ENCODE measurements at places on chromosomes 3 and 15.
A peak's percentile ranks its signal among the peaks of the same experiment; 100 is the strongest.

DNA sequence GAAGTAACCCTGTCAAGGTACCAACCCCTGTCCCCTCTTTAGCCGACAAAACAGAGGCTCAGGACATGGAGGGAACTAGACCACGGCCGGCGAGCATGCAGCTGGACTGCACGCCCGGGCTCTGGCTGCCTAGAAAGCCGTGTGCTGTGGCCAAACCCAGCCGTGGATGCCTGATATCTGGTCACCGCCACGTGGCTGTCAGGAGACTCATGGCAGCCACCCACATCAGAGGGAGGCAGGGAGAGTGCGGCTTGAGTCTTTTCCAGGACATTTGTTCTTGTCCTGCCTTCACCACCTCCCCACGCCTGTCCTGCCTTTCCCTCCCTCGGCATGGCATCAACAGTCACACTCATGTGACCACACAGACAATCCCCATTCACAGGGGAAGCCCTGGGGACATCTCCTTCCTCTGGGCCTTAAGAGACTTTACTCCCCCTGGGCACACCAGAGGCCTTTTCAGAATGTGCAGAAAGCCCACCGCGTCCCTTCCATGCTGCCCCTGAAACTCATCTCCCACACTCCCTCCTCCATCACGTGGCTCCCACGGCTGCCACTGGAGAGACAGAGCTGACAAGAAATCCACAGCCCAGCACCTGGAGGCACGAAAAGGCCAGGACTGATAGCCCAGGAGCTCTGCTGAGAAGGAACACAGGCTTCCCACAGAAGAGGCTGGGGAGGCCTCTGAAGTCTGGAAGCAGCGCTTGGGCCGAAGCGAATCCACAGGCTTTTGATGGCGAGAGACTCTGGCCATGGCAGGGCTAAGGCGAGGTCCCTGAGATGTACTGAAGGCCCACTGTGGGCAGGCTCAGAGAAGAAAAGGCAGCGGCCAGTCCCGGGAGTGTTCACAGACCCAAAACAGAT is 71.2 kb upstream of the IQSEC1 start:
- no peak for DNase-seq

GRCh38 chr3:120429921-120430361 is 20.9 kb downstream of the FSTL1 start:
- DNase-seq: no peak

DNA sequence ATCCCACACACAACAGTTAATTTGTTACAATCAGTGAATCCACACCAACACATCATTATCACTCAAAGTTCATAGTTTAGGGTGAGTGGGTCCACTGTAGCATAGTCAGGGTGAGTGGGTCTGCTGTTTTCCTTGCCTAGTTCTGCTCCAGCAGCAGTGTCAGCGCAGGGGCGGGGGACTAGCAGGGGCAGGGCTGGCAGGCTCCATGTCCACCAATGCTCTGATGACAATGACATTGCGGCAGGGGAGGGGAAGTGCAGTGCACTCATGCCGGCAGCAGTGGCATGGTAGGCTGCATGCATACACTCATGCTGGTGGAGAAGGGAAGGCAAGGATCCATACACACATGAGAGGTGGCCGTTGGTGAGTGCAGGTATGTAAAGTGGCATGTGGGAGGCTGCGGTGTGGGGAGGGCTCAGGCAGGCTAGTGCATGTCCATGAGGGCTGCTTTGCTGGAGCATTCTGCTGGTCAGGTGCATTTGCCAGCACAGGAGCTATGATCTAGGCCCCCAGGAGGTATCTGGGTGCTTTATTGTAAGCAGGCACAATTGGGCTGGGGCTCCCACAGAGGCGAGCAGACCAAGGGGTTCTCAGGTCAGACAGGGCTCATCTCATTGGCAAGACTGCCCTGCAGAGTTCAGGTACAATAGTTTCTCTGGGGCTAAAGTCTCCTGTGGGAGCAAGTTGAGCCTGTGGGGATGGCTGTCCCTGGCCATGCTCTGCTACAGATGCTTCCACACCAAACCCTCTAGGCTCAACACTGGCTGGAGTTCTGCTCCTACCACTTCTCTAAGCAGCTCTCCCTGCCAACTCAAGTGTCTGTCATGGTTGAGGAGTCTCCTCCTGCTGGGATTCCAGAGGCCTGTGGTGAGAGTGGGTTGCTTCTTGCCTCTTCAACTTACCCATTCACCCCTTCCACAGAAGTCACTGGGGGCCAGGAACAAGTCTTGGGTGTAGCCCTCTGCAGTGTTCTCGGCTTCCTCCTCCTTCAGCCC is 81.3 kb downstream of the KCNAB1 start:
- DNase-seq: no peak

DNA sequence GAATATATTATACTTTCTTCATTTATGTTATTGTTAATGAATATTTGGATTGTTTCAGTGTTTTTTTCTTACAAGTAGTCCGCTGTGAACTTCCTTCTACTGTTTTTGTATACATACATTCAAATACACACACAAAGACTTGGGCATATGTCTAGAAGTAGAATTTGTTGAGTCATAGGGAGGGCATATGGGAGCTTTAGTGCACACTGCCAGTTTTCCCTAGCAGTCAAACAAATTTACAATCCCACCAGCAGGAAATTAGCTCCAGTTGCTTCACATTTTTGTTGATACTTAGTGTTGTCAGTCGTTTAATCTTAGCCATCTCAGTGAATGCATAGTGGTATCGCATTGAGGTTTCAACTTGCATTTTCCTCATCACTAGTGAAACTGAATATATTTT is 492.3 kb downstream of the DIPK2A start:
- peak; percentile 4 for DNase-seq

DNA sequence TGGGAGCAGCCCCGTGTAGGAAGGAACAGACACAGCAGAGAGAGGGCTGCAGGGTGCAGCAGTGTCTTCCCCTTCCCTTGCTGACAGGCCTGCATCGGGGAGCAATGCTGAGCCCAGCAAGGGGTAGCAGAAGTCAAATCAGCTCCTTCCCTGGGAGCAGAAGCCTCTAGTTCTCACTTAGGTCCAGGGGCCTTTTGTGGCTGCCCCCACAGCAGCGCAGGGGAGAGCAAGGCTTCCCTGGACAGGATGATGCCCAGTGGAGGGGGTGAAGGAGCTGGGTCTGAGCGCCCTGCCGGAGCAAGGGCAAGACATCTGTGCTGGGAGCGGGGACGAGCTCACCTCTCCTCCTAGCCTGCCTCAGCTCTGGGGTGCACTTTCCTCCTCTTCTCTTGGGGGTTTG is 827 bp downstream of the PLCB2 start:
- no peak for DNase-seq
